ENCODE measurements at places on chromosomes 16 and 17. TPM values are rescaled to one million over a fixed set of nuclear protein-coding genes. Genes with fewer than 3 reads are reported as not detected.

GRCh38 chr17:81683208-81683583 lies 401 bp downstream of the ARL16 start:
- no peak for DNase-seq

- no peak for DNase-seq
Measured at GRCh38 chr16:2002406-2003230, 7.0 kb downstream of the ZNF598 start.

The GINS2 gene
- polyA plus RNA-seq, result 9.6 TPM

DNA sequence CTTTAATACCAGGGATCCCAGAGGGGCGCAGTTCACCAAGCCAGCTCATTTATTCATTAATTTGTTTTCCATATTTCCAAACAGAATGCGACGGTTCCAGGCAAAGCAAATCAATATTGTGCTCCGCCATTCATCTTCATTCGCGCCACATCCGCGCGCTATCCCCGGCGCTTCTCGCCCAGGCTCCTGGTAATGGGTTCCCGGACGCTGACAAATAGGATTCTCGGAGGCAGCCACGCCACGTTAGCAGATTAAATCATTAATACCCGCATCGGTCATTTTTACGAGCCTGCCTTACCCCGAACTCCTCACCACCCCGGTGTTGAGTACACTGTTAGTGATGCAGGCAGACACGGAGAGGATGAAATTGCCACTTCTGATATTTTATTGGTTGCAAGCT lies 26.0 kb upstream of the C16orf82 start:
- no peak for DNase-seq

The KRTAP9-8 gene
- polyA plus RNA-seq, result not detected

The PIRT gene
- polyA plus RNA-seq, result 3.6 TPM

DNA sequence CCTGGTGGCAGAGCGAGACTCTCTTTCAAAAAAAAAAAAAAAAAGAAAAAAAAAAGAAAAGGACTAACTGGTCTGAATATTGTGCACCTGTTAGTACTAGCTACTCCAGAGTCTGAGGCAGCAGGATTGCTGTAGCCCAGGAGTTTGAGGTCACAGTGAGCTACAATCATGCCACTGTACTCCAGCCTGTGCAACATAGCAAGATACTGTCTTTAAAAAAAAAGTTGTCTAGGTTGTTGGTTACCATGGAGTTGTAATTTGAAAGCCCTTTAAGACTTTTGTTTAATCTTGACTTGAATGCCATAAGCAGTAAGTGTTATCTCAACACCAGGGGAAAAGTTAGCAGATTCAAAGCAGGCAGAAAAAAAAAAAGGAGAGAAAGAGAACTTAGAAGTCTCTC lies 10.9 kb upstream of the C16orf54 start:
- no peak for DNase-seq

- no peak for DNase-seq
Measured at GRCh38 chr17:47703671-47704070, 9.7 kb downstream of the TBKBP1 start.

The ETV4 gene
- 0.46 TPM for polyA plus RNA-seq

The MT1A gene
- 63.4 TPM for polyA plus RNA-seq

DNA sequence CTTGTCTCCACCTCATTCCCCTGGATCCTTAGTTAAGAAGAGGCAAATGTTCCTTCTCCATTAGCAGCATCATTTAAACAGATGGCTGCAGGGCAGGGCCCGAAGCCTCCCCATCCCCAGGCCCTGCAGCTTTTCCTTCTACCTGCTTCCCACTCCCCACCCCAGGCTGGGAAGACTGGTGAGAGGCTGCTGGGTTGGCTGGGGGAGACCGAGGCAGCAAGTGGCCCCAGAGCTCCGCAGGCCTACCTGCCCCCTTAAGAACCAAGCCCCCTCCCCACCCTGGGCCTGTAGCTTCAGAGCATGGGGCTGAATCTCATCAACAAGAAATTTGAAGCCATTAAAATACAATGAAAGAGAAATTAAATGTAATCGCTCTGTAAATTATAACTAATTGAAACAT lies 22.1 kb upstream of the RPL38 start:
- DNase-seq, result no peak

The KRT20 gene
- 1,034 TPM for polyA plus RNA-seq

The GEMIN4 gene
- polyA plus RNA-seq, result 3.0 TPM

DNA sequence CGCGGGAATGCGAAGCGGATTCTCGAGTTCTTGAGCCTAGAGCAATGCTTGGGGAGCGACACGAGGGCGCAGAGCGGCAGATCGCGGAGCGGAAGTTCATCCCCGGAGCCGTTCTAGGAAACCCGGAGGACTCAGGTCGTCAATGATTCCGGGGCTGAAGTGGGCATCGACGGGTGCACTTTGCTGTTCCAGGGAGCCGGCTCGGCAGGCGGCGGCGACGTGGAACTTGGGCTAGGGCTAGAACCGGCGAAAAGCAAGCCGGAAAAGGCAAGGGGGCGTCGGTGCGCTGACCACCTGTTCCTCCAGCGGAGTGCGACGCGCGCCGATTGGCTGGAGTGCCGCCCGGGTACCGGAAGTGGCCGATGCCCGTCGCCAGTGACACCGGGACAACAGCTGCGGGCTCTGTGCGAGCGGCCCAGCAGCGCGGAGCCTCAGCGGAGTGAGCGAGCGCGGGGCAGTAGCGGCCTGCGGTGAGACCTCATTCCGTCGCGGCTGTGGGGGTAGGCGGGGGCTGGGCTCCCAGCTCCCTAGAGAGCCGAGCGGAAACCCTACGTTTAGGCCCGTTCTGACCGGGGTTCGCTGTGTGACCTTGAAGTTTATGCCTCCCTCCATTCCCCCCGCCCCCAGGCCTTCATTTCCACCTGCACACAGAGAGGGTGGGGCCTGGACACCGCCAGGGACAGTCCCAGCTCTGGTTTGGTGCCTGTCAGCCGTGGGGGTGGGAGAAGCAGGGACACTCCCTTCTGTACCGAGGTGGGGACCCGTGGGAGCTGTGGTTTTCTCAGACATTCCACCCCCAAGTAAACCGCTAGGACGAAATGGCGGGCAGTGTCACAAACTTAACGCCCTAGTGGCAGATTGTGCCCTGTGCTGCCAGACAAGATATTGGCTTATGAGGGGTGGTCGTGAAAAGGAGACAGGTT lies at the start of gene ZFP3:
ZFP3 (plus strand) TSS at position 362 of the 923 bp plus-strand sequence. CDS start 13,038 bp downstream, outside the sequence.
- peak; percentile 91 for DNase-seq

DNA sequence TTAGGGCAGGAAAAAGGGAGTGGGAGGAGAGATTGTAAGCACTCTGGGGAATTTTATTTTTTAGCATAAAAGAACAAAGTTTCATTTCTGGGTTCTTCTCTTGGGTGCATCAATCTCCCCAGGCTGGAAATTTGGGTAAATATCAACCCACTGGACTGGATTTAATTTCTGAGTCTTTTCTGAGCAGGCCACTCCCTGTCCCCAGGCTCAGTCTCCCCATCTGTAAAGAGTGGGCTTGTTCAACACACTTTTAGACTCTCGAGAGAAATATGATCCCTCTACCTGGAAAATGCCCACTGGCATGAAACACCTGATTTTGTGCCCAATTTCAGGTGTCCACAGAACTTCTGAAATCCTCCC lies 617 bp upstream of the VTN start:
- no peak for DNase-seq

The CCDC200 gene
- not detected for polyA plus RNA-seq

GRCh38 chr16:4566144-4566543 lies 10.0 kb downstream of the C16orf96 start:
- DNase-seq, result no peak

GRCh38 chr17:75350706-75351105 lies 54.8 kb downstream of the GRB2 start:
- no peak for DNase-seq

GRCh38 chr17:47279062-47279801 lies 25.6 kb downstream of the ITGB3 start:
- DNase-seq, result peak; percentile 90

DNA sequence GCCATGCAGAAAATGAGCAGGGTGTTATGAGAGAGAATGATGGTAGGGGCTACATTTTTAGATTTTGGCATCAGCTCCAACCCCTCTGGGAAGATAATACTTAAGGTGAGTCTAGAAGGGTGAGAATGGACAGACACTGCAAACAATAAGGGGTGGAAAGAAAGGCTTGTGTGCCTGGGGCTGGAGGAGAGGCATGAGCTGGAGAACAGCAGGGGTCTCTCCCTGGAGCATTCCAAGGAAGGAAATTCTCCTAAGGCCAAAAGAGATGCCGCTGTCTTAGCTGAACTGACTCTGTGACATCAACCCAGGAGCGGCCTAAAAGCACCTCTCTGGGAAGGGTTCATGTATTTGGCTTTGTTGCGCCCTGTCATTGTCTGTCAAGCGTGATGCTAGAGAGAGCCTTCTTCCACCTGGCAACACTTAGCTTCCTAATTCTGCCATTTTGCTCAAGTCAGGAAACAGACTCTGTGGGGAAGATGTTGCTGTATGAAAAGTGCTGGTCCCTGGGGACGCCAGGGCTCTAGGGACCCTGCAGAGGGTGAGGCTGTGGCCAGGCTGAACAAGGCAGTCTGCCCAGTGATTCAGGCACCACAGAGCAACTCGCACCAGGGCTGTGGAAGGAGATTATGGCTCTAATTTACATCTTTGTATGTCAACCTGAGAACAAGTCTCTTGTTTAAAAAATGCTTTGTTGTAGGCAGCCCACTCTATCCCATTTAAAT lies 225.7 kb downstream of the CBLN1 start:
- DNase-seq, result no peak

GRCh38 chr17:27491713-27492190 lies 35.5 kb downstream of the KSR1 start:
- no peak for DNase-seq

- peak; percentile 40 for DNase-seq
Measured at GRCh38 chr17:3528880-3529511, 28.6 kb downstream of the TRPV3 start.

- DNase-seq, result peak; percentile 68
Measured at GRCh38 chr16:72937916-72938794, 109.8 kb downstream of the ZFHX3 start.

The CEP295NL gene
- 0.89 TPM for polyA plus RNA-seq

The SCNN1B gene
- polyA plus RNA-seq, result 212 TPM

The VMP1 gene
- 26.1 TPM for polyA plus RNA-seq

- DNase-seq, result no peak
Measured at GRCh38 chr16:54093281-54093680, 193.3 kb downstream of the IRX3 start.

- DNase-seq, result no peak
Measured at GRCh38 chr16:11212798-11213196, 43.2 kb downstream of the SOCS1 start.

DNA sequence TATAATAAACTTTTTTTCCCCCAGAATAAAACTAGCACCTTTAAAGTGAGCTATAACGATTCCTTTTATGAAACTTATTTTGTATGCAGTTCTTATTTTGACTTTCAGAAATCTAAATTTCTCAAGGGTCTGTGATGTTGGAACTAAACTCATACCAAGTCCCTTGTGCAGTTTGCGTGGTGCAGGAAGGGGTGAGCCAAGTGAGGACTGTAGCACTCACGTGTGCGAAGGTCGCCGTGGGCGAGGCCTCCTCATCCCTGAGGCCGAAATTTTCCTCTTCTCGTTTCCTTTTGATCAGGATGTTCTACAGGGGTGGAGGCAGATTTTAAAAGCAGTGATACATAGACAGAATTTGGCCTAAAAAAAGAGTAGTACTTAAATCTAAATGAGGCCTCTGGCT lies 73.7 kb downstream of the RPTOR start:
- no peak for DNase-seq

The NEUROD2 gene
- 0.23 TPM for polyA plus RNA-seq

- DNase-seq, result no peak
Measured at GRCh38 chr17:49545007-49545660, 30.5 kb upstream of the NXPH3 start.

DNA sequence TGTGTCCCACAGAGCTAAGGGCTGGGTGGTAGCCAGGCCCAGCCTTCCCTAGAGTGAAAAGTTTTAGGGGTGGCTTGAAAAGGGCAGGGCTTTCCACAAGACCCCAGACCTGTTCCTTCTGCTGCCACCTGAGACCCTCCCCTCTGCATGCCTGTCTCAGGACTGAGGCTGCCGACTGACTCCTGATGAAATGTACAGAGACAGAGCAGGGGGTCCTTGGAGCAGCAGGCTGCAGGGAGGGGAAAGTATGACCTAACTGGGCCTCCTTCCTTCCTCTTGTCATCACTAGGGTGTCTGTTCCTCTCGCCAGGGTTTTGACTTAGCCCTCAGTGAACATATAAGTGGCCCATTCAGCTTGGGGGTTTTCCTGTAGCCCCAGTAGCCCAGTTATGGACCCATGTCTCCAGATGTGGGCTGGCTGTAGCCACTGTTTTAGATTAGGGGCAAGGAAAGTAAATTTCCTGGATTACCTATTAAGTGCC lies 14.9 kb upstream of the NFATC3 start:
- DNase-seq, result no peak

The SRR gene
- 5.3 TPM for polyA plus RNA-seq

GRCh38 chr17:21033350-21033749 lies 9.5 kb downstream of the USP22 start:
- DNase-seq, result no peak

DNA sequence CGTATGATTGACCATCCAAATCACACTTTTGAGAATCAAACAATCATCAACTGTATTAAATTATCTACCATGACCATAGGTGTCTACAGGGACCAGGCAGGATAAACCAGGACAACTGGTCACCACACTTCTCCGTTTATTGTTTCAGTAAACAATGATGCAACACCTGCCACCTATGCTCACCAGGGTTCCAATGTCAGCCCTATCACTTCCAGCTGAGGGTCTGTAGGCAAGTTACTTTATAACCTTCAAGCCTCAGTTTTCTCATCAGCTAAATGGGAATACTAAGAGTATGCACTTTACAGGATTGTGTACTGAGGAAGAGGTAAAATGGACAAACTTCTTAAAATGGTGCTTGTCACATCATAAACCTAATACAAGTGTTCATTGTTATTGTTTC lies 14.9 kb downstream of the TMEM114 start:
- DNase-seq, result no peak

- DNase-seq, result no peak
Measured at GRCh38 chr16:11325404-11326083, 19.7 kb upstream of the RMI2 start.

DNA sequence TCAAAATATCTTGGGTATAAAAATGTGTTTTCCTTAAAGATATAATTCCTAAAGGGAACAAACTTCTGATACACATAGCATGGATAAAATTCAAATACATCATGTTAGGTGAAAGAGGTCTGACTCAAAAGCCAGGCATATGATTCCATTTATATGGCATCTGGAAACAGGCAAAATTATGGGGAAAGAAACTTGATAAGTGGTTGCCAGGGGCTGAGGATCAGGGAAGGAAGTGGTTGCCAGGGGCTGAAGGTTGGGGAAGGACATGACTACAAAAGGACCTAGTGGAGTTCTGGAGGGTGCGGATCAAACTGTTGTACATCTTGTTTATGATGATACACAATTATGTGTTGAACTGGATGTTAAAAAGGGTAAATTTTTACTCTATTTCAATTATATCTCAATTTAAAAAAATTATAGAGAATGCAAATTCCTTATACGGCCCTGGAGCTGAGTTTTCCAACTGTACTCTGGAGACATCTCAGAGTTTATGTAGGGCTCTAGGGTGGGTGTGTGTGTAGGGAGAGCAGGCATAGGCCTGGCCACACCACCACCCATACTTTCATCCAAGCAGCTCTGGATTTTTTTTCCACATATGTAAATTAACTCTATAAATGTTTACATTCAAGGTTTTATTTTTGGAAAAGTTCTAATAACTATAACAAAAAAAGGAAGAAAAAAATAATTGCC lies 55.0 kb downstream of the AMFR start:
- DNase-seq, result no peak

Measured in sigmoid colon (tissue), 7 donors.